ENCODE measurements at places on chromosomes 2 and 18.

GRCh38 chr2:101305492-101306078 lies 2.9 kb downstream of the RNF149 start:
- no peak for DNase-seq

GRCh38 chr2:167381349-167381748 lies 493.1 kb downstream of the XIRP2 start:
- no peak for DNase-seq

DNA sequence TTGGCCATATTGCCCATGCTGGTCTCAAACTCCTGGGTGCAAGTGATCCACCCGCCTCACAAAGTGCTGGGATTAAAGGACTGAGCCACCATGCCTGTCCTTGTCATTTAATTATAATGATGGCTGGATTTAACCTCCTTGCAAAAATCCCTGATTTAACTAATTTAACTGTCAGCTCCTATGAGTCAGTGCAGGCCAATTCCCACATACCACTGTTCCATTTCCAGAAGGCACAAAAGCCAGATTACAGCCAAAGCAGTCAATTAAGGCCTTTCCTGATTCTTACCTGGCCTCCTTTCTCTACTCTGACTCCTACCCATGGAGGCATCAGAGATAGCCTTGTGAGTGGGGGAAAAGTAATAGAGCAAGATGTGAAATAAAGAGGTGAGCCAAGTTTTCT lies 12.3 kb upstream of the SLC35F5 start:
- DNase-seq: no peak

- DNase-seq: no peak
These were observed 23.5 kb upstream of the ANXA4 start for GRCh38 chr2:69718338-69718965.

DNA sequence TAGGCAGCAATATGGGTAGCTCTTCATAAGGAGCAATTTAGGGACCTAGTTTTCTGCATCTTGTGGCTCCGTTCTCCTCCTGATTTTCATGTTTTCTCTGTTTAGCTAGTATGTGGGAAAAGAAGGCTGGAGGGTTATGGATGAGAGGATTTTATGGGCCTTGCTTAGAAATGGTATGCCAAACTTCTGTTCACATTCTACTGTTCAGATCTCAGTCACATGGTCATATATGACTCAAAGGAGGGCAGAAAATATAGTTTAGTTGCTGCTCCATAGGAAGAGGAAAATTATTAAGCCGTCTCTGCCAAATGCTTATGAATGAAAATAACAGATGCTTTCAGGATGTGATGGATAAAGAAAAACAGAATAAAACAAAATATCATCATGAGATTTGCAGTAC lies 361.8 kb upstream of the CWC22 start:
- DNase-seq: no peak

DNA sequence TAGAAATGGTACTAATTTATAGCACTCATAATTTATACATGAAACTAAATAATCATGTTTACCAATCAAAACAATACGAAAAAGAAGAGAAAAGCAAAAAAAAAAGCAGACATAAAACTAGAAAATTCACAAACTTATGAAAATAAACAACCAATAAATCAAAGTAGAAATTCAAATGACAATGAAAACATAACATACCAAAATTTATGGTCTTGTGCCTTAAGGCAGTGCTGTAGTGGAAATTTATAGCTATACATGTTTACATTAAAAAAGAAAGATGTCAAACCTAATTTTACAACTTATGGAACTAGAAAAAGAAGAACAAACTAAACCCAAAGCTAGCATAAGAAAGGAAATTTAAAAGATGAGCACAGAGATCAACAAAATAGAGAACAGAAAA lies 16.1 kb upstream of the SPR start:
- no peak for DNase-seq

DNA sequence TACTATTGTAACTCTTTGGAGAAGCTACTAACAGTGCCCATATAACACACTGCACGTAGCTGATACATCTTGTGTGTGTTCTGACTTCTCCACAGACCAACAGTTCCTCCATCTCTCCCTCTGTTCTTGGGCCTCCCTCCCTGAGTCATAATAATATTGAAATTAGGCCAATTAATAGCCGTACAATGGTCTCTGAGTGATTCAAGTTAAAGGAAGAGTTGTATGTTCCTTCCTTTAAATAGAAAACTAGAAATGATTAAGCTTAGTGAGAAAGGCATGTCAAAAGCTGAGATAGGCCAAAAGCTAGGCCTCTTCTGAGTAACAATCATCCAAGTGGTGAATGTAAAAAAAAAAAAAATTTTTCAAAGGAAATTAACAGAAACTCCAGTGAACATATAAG lies 828.4 kb upstream of the CHAC2 start:
- DNase-seq: no peak

- peak; percentile 64 for DNase-seq
These were observed 56.8 kb downstream of the ATOH8 start for GRCh38 chr2:85810371-85811179.

DNA sequence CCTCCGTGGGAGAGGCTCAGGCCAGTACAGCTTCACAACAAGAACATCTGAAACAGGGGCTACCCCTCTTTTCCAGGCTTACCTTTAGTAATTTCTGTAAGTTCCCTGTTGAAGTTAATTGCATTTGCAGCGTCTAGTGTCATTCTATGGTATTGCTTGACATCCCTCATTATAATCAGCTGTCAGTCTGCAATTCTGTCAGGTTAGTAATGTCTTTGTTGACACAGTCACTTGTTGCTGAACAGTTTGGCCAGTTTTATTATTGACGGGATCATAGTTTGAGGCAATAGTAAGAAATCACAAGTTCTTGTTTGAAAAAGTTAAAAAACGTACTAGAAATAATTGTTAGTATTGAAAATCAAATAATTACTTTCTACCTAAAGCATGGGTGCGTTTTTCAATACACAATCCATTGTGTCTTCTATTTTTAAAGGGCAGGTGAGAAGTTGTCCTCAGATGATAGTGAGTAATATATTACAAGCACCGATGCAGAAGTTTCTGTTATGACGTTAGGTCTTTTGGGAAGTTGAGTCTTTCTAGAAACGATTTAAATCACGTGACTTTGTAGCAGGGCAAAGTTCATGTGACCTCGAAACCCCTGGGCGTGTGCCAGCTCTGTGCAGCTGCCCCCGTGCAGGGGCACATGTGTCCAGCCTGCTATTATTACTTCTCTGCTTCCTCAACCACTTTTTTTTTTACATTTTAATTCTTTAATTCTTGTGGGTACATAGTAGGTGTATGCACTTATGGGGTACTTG lies 49.5 kb upstream of the MBP start:
- no peak for DNase-seq

- DNase-seq: no peak
These were observed 1.3 kb downstream of the HS6ST1 start for GRCh38 chr2:128317181-128317898.

GRCh38 chr2:29462293-29462692 lies 347.1 kb downstream of the CLIP4 start:
- no peak for DNase-seq

DNA sequence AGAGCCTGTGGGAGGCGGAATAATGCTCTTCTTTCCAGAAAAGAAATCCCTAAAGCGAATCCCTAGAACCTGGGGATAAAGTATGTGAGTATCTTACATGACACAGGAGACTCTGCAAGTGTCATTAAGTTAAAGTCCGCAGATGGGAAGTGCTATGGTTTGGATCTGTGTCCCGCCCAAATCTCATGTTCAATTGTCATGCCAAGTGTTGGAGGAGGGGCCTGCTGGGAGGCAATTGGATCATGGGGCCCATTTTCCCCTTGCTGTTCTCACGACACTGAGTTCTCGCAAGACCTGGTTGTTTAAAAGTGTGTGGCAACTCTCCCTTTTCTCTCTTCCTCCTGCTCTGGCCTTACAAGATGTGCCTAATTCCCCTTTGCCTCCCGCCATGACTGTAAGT lies 207.8 kb downstream of the MYT1L start:
- DNase-seq: no peak

DNA sequence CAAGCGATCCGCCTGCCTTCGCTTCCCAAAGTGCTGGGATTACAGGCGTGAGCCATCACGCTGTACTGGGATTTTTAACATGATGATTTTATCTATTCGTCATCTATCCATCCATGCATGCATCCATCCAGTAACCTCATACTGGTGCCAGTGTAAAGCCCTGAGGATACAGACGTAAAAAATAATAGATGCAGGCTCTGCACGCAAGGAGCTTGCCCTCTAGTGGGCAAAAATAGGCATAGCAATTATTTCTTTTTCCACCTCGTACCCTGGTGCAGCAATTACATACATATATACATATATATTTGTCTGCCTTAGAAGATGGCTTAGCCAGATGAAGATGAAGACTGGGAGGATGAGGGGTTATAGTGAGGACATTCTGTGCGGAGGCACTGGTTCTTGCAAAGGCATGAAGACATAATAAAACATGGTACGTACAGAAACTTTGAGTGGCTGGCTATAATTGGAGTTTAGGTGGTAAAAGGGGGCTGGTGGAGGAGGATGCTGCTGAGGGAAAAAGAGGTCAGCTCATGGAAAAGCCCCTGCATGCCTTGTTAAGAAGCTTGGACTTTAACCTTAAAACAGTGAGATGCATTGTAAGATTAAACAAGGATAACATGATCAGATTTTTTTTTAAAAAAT lies 19.6 kb upstream of the RPIA start:
- peak; percentile 43 for DNase-seq
